Cardiac muscle cell (in vitro differentiated cells and primary cell): ENCODE measurements at places on chromosomes 3 and 15.

DNA sequence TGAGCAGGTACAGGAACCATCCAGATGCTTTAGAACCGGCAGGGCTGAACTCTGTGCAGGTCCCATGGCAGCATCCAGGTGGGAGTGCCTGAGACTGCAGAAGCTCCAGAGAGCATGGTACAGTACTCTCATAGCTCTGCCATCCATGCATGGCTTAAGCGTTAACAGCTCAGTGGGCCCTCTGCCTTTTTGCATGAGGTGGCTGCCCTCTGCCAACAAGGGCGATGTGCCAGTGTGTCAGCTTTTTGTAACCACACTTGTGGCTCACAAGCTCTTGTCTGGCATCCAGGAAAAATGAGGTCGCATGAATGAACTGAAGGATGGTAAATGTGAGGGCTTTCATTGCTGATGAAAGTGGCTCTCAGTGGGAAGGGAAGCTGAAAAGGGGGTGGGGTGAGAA lies 950.1 kb downstream of the DIPK2A start:
- DNase-seq = no peak

DNA sequence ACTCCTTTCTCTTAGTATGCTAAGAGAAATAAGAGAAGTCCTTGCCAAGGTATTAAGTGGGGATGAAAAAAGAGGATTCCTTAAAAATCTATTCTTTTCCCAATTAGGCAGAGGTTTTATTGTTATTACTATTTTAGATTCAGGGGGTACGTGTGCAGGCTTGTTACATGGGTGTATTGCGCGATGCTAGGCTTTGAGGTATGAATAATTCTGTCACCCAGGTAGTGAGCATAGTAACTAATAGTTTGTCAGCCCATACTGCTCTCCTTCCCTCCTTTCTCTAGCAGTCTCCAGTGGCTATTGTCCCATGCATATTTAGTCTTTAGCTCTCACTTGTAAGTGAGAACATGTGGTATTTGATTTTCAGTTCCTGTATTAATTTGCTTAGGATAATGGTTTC lies 83.9 kb downstream of the LEKR1 start:
- DNase-seq = no peak

GRCh38 chr15:60477916-60478565 lies 901 bp downstream of the ICE2 start:
- DNase-seq = peak; percentile 47

DNA sequence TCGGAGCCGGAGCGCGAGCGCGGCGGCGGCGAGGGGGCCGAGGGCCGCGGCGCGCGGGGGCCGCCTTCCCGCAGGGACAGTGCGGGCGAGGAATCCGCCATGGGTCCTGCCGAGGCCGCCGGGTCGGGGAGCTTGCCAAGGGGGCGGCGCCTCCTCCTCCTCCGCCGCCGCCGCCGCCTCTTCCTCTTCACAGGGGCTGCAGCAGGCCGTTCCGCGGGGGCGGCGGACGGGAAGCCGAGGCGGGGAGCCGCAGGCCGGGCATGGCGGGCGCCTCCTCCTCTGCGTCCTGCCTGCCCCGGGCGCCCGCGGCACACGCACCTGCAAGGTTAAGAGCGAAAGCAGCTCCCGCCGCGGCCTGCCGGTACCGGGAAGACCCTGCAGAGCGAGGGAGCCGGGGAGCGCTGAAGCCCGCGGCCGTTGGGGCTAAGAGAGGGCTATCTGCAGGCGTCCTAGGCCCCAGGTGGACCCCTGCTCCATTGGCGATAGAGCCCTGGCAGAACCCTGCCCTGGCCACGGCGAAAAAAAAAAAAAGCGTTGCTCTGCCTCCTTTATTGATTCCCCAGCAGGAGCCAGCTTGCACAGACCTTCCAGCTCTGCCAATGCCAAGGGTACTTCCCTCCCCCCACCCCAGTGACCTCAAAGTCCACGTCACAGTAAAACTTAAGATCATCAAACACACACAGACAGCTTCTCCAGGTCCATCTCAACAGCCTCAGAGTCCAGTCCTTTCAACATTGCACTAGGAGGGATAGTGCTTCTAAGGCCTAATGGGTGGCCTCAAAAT lies at the start of gene LYSMD2:
Gene LYSMD2, minus strand, starts transcription at position 134 of the 784 bp plus-strand sequence. Its CDS starts 33 bp downstream, at position 101.
- peak; percentile 65 for DNase-seq

DNA sequence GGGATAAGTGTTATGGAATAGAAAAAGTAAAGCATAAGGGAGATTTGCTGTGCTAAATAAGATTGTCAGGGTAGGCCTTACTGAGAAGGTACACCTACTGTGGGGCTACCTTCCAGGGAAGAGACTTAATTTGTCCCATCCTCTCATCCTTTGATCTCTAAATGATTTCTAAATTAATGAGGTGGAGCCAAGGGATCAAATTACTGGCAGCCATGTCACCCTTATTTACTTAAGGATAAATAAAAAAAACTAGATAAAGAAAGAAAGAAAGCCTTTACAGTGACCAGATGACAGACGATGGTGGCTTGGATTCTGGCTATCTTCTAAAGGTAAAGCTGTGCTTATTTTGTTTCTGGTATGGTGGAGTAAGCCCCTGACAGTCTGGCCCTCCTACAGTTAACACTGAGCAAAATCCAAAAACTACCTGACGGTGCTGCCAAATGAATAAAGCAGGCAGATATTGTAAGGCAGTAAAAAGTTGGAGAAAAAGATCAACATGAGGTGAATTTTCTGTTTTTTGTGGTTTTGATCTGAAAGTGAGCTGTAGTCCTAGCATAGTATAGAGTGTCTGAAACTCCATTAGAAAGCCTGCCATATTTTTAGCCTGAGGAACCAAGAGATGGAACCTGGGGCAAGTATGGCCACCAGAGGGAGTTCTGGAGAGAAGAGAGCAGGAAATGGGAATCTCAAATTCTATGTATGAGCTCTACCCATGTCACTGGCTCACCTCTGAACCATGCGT lies 285.1 kb upstream of the MANF start:
- peak; percentile 78 for DNase-seq

- DNase-seq = no peak
Measured at GRCh38 chr3:191438150-191438814, 22.7 kb upstream of the PYDC2 start.

DNA sequence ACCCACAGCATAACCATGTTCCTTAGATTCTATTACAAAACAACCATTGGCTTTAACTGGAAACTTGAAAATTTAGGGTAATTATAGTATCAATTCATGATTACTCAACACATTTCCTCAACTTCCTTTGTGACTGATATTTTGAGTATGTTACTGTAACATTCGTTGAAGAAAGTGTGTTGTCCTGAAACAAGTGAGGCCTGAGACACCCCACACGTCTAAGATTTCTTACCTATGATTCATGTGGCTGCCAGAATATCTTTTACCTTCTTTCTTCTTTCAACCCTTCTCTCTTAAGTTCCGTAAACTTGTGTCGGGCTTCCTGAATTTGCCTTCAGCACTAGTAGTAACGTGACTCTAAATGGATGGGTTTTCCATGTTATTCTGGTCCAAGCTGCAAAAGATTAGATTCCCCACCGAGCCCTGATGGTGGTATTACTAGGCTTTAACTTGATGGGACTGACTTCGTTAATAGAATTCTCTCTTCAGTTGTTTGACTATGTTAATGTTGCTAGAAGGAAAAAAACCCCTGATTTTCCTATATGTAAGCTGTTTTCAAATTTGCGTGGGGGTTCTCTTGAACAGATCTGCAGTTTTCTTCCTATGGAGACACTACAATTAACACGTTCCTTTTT lies 296.0 kb upstream of the ICE2 start:
- DNase-seq = no peak

- DNase-seq = peak; percentile 2
Measured at GRCh38 chr3:118501152-118501551, 533.5 kb downstream of the IGSF11 start.

GRCh38 chr15:96494505-96494904 lies 164.0 kb downstream of the NR2F2 start:
- DNase-seq = no peak

DNA sequence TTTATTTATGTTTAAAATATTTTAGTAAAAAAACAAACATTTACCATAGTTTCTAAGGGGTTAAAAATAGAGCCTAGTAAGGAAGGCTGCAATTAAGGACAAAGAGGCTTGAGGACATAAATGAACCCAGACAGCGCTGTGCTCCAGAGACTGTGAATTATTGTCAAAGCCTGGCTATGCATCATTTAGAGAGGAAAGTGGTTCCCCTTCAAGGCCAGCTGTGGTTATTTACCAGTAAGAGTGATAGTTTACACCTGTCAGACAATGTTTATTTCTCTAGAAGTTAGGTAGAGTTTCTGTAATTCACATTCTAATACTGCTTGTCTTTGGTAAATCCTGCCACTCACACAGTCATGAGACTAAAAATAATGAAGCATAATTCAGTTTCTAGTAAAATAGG lies 32.4 kb upstream of the PIK3R4 start:
- DNase-seq = no peak

DNA sequence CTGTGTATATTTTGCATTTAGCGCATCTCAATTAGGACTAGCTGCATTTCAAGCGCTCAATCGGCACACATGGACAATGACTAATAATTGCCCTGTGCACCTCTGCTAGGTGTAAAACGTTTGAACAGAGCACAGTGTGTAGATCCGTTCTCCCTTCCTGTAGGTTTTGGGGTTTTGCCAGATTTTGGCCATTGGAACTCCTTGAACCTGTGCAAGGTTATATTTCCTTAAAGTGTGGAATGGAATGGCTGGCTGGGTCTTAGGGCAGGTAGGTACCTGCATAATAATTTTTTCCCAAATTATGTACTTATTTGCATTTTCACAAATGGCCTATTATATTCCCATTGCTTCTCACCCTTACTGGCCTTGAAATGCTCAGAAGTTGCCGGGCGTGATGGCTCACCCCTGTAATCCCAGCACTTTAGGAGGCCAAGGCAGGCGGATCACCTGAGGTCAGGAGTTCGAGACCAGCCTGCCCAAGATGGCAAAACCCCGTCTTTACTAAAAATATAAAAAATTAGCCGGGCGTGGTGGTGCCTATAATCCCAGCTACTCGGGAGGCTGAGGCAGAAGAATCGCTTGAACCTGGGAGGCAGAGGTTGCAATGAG lies 777 bp downstream of the RNU5B-1 start:
- no peak for DNase-seq

DNA sequence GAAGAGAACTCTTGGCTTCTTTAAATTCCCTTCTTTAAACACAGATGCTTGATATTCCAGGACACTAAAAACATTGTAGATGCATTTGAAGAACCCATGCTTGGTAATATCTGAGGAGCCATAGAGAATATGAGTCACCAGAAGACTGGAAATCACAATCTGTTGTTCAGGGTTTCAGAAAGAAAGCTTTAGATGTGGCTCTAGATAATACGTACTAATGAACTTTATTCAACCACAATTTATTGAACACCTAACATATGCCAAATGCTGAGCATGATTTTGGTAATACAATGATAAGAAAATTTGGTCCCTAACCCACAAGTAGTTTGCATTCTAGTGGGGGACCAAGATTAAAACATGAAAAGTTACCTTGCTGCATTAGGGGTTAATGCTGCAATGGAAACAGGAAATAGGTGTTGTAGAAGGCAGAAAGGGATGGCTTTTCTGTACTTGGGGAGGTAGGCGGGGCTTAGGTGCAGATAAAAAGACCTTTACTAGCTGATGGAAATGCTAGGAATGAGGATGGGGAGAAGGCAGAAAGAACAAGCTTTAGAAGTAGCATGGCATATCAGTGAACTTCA lies 11.6 kb upstream of the PLD1 start:
- no peak for DNase-seq

DNA sequence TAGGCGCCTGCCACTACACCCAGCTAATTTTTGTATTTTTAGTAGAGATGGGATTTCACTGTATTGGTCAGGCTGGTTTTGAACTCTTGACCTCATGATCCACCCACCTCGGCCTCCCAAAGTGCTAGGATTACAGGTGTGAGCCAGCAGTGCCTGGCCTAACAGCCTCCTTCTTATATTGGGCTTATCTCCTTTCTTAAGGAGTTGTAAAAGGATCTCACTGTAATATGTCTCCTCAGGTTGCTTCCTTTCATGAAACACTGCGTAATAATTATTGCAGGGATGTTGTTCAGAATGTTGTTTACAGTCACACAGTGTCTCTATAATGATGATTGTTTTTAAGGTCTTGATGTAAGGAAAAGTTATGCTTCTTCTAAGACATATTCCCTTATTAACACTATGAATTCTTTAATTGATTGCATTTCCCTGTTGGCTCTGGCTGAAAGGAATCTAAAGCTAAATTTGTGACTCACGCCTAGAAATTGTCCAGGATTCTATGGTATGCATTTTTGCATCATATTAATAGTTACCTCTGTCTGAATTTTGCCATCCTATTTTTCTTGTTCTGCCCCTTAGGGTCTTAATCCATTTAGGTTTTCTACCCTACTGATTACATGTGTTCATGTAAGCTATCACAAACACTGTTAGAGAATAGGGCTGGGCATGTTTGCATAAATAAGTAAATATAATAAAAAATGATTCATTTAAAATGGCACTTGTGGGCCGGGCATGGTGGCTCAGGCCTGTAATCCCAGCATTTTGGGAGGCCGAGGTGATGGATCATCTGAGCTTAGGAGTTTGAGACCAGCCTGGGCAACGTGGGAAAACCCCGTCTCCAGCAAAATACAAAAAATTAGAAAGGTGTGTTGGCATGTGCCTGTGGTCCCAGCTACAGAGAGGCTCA lies 24.5 kb upstream of the RNF111 start:
- no peak for DNase-seq

DNA sequence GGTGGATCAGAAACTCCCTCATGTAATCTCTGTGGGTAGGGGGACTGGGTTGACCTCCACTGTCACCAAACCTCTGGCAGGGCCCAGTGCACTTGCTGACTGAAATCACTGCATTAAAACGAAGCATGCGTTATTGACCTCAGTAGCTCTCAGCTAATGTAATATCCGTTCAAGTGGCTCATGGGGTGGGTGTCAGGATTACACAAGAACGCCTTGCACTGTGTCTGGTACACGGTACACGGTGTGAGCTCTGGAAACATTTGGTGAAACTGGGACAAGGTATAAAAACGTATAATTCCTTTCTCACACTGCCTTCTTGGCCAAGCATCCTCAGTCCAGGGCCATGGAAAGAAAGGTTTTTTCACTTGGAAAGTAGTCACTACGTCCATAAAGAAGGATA lies 11.9 kb downstream of the LRTM1 start:
- DNase-seq = no peak

DNA sequence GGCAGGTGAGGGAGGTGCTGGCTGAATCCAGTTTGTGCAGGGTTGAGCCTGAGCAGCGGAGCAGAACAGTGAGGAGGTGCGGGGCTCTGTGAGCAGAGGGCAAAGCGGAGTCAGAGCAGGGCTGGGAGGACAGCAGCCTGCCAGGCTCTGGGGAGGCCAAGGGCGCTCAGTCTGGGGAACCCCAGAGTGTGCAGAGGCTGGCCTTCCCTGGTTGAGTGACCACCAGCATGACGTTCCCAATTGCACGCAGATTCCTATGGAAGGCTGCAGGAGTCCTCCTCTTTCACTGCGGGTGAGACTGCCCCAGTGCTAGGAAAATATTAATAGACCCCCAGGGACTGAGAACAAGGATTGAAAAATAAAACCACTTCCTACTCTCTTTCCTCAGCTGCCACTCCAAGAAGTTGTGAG lies 13.2 kb downstream of the MRAS start:
- no peak for DNase-seq
